ENCODE measurements at places on chromosomes 16 and 17. TPM values are rescaled to one million over a fixed set of nuclear protein-coding genes. Genes with fewer than 3 reads are reported as not detected.

DNA sequence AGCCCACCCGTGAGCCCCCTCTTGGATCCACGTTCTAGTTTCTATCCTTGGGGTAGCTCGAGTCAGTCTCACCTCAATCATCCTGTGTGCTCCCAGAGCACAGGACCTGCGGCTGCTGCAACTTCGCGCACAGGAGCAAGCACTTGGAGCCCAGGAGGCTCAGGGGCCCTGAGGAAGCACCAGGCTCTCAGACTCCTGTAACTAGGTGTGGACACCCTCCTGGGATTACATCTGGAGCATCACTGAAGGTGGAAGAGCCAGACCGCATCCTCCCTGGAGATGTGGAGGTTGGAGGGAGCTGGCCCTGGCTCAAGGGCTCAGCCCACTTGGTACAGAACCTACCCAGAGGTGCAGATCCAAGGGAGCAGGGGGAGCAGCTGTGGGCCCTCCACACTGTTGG lies 2.7 kb downstream of the HBQ1 start:
- DNase-seq = no peak

Gene NACA2
- not detected for total RNA-seq

GRCh38 chr16:66457888-66458287 lies 30.8 kb downstream of the BEAN1 start:
- no peak for DNase-seq

DNA sequence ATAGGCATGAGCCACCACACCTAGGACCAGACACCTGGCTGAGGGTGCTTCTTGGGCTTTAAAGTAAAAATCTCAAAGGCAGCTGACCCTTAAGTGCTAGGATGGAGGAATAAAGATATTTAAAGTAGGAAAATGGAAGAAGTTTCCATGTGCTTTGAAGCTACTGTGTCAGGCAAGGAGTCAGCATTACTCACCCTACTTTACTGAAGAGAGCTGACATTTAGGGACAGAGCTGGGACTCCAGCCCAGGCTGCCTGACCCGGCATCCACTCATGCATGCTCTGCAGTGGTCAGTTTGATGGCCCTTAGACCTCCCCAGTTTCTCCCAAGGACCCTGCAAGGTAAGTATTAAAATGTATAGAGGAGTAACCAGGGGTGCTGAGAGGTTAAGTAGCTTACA lies 124.7 kb upstream of the PLCG2 start:
- DNase-seq = no peak

Gene GP2
- total RNA-seq = 5.8 TPM

GRCh38 chr16:85569615-85570212 lies 43.4 kb upstream of the GSE1 start:
- DNase-seq = no peak

DNA sequence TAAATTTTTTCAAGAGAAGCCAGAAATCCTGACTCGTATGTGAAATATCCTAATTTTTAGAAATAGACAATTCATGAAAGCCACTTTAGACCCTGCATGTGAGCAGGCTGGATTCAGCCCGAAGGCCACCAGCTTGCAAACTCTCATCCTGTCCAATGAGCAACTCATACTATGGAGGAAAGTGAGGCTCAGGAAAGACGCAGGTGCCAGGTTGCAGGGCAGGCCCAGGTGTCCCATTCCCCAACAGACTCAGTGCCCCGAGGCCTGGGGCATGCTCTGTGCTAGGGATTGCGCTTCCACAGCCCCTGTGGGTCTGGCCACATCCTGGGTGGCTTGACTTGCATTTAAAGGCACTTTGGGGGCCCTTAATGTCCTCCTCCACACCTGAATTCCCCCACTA lies 16.7 kb upstream of the RASD1 start:
- DNase-seq = no peak

Gene CALCOCO2
- total RNA-seq = 282 TPM

DNA sequence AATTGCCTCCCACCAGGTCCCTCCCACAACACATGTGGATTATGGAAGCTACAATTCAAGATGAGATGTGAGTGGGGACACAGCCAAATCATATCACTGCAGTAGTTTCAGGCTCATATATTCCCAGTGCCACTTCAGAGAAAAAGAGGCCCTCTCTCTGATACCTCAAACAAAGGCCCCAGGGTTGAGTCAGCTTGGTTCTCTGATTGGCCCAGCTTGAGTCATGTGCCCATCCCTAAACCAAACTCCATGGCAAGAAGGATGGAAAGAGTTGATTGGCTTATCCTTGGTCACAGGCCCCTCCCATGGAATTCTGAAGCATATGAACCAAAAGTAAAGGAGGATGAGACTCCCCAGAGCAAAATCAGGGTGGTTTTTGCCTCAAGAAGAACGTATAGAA lies 75.9 kb upstream of the IRX6 start:
- no peak for DNase-seq

Gene CDC6
- total RNA-seq = 66.3 TPM

- DNase-seq = no peak
Observed at GRCh38 chr16:55499951-55500529, 8.8 kb upstream of the LPCAT2 start.

DNA sequence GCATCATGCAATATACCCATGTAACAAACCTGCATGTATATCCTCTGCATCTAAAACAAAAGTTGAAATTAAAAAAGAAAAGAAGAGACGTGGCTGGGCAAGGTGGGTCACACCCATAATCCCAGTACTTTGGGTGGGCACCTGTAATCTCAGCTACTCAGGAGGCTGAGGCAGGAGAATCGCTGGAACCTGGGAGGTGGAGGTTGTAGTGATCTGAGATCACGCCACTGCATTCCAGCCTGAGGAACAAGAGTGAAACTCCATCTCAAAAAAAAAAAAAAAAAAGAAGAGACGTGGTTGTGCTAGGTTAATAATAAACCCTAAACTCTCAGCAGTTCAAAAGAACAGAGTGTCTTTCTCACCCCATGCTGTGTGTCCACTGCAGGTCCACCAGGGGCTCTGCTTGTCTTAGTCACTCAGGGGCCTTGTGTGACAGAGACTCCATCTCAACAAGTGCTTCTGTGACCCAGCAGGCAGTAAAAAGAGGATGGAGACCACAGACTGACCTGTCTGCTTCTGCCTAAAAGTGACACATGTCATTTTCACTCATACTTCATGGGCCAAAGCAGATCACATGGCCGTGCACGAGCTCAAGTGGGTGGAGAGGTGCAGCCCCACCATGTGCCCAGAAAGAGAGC lies 22.3 kb upstream of the N4BP1 start:
- DNase-seq = no peak

Gene ZNF205
- total RNA-seq = 18.3 TPM

Gene NTN1
- 14.5 TPM for total RNA-seq

- no peak for DNase-seq
Observed at GRCh38 chr16:85724936-85725335, 26.0 kb downstream of the C16orf74 start.

DNA sequence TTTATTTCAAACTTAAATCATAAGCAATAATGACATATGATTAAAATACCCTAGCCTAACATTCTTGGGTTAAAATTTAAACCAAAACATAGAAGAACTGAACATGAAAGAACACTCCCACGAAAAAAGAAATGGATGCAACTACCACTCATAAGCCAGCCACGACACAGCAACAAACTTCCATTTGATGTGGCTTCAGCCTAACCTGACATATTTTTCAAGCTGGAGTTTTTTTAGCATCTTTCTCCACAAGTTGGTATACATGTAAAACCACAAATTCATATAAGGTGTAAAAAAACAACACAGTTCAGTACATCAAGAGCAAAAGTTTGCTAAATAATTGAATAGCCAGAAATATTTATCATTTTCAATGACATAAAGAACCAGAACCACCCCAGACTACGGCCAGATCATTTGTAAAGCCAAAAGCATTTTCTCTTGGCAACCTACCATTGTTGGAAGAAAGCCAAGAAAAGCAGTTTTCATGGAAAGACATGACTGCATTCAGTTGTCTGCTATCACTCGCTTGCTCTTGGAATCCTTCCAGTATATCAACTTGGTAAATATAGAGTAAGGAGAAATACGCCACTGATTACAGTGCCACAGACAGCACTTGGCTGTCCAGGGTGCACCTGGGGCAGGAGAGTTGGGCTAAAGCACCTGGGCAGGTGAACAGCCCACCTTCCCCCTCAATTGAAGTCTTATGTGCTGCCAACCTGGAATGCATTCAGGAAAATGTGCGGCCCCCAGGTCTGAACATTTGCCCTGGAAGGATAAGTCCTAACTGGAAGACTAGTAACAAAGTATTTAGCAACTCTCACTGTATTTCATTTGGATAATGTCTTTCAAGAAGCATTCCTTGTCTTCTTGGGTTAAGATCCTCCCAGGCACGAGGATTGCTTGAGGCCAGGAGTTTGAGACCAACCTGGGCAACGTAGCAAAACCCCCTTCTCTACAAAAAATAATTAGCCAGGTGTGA lies 60.5 kb downstream of the CREBBP start:
- DNase-seq = peak; percentile 24

DNA sequence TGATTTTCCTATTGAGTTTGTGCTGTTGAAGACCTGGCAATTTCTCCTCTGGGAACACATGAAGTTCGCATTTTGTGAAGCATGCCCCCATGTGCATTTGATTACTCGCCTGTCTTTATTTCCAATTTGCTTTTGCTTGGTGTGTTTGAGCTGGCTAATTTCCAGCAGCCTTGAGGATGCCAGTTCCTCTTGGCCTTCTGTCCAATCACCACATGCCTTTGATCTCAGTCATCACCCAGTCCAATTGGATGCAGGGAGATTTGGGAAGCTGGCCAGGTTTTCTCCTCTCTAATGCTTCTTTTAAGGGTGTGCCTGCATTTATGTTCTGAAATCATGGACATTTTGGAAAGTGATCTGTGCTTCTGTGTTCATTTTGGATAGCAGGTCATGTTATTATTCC lies 3.8 kb upstream of the TMEM100 start:
- DNase-seq = no peak

DNA sequence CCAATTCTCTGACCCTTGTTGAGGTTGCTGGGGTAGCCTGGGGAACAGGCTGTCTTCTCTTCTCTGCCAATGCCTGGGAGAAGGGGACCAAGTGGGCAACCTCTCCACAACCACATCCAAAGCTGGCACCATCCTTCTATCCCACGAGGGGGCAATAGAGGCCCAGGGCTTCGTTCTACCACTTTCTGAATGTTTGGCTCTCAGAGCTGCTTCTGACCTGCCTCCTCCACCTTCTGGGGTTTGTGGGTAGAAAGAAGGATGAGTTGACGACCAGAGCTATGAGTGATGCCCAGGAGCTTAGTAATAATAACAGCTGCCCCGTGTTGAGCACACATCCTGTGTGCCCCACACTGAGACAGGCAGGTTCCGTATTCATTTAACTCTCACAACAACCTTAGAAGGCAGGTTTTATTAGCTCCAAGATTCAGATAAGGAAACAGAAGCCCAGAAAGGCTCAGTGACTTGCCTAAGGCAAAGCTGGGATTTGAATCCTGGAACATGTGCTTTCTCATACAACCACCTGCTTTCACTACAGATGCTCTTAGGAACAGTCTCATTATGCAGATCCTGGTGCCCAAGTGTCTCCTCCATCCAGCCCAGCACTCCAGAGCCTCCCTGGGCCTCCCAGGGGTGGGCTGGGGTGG lies 11.1 kb downstream of the TSPOAP1 start:
- DNase-seq = peak; percentile 45

Gene ULK2
- total RNA-seq = 22.8 TPM

DNA sequence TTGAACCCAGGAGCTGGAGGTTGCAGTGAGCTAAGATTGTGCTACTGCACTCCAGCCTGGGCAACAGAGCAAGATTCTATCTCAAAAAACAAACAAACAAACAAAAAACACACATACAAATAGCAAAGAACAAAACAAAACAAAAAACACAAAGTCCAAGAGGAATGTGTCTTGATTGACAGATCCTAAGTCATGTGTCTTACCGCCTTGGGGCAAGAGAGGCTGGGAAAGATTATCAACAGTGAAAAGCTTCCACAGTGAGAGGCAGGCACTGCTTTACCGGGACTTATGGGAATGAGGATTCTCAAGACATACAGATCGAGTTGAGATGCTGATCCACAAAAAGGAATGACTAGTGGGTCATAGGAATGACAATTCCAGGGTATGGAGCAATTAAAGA lies 62.7 kb upstream of the GAS7 start:
- no peak for DNase-seq

Gene DHRS7C
- total RNA-seq = not detected

- DNase-seq = no peak
Observed at GRCh38 chr17:32693194-32693897, 183.6 kb downstream of the MYO1D start.

GRCh38 chr16:24541233-24541933 lies 2.0 kb downstream of the RBBP6 start:
- DNase-seq = no peak

GRCh38 chr17:59405944-59406705 lies 74.7 kb downstream of the YPEL2 start:
- DNase-seq = no peak

DNA sequence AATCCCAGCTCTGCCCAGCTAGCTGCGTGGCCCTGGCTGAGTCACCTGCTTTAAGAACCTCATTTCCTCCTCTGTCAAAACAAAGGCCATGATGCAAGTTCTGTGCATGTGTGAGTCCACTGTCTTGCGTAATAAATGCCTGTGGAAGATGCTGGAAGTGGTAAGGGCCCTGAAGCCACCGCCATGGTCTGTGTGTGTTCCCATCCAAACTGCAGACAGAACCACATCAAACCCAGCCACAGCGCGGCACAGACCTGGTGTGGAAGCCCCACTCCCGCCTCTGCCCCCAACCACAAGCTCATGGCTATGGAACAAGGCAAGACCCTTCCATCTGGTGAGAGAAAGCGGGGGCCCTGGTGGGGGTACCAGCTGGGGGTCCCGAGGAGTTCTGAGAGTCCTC lies 26.0 kb downstream of the NECAB2 start:
- no peak for DNase-seq

DNA sequence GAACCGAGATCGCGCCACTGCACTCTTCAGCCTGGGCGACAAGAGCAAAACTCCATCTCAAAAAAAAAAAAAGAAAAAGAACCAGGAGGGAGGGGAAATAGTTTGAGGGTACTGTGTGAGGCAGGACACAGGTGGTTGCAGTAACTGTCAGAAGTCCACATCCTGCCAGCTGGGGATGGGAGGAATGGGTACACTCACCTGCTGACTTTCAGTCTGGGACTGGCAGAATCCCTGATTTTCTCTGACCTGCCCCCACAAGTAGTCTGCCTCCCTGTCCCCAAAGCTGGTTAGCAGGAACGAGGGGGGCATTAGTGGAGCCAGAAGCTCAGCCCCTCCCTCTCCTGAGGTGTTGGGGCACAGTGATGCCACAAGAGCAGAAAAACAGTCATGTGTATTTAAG lies 7.1 kb upstream of the ARL5C start:
- no peak for DNase-seq

Gene BPTF
- 51.1 TPM for total RNA-seq

DNA sequence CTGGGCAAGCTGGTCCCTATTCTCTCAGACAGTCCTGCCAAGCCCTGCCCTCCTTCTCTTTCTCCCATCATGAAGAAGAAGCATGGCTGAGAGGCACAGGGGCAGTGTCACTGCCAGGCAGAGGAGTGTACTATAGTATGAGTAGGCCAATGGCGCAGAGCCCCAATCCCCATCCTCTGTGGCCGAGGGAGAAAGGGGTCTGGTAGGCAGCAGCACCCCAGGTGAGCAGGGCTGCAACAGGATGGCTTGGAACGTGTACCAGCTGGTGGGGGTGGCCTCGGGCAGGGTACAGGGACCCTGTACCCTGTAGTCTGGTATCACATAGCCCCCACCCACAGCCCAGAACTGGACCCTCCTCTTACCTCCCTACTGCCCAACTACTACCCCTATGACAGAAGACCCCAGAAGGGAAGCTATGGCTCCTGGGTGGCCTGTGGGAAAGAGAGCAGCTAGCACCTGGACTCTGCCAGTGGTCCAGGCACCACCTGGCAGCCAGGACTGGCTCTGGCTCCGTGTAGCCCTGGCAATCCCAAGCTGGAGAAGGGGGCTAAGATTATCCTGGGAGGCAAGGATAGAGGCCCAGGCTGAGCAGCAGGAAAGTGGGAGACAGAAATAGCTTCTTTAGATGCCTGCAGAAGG lies 4.4 kb downstream of the SMARCD2 start:
- no peak for DNase-seq

Measured in Panc1 (cell line).